Gastroesophageal sphincter (tissue), 4 donors: ENCODE measurements at places on chromosomes 3 and 15.

DNA sequence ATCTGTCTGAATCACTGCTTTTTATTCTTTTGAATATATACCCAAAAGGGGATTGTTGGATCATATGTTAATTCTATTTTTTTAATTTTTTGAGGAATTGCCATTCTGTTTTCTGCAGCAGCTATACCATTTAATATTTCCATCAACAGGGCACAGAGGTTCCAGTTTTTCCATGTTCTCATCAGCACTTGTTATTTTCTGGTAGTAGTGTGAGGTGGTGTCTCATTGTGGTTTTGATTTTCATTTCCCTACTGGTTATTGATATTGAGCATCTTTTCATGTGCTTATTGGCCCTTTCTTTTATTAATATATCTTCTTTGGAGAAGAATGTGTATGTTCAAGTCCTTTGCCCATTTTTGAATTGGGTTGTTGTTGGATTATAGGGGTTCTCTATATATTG, 68.1 kb downstream of the PDE8A start:
- H3K27ac ChIP-seq: no peak overlapping the region
- no peaks in the 10 kb centered on the region for H3K27me3 ChIP-seq
- H3K4me3 ChIP-seq: no peak overlapping the region
- no peaks in the 10 kb centered on the region for H3K36me3 ChIP-seq
- H3K4me1 ChIP-seq: no peaks in the 10 kb centered on the region

DNA sequence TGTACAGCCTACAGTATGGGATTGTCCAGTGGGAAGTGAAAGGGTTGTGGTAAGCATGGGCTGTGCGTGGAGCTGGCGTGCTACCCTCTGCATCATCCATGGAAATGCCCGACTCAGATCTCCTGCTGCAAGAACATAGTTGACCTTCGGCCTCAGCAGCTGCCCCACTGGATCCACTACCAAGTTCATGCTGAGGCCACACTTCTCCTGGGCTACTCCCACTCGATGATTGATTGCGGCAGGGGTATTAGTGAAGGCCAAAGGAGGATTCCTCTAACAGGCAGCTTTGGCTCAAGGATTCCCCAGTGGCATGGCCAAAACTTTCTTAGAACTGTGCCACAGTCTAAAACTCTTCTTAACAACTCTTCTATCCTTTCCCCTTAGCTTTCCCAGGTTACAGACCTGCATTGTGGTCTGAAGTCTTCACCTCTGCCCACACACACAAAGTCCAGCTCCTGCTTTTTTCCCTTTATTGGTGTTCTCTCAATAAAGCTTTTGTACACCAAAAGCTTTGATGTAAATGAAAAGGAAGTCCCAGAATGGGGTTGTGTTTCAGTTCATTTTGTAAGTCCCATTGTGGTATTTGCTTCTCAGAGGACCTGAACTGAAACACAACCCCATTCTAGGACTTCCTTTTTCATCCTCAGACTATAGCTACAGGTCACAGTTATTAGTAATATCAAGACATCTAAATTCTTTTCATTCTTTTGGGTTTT, 4.9 kb upstream of the TBC1D5 start:
- H3K27ac ChIP-seq: no peak overlapping the region
- no peaks in the 10 kb centered on the region for H3K36me3 ChIP-seq
- no peaks in the 10 kb centered on the region for H3K27me3 ChIP-seq
- ATAC-seq: no peak
- no peak overlapping the region for H3K4me3 ChIP-seq

- no peaks in the 10 kb centered on the region for H3K27me3 ChIP-seq
- no peak overlapping the region for H3K4me3 ChIP-seq
These were observed 13.0 kb upstream of the SLC28A1 start for GRCh38 chr15:84871428-84871985.

GRCh38 chr3:157354254-157354653, 82.4 kb upstream of the PTX3 start:
- no peak for ATAC-seq
- H3K36me3 ChIP-seq: no peaks in the 10 kb centered on the region
- no peak overlapping the region for H3K4me3 ChIP-seq
- H3K4me1 ChIP-seq: no peaks in the 10 kb centered on the region
- no peak overlapping the region for H3K27ac ChIP-seq

GRCh38 chr15:95644100-95644875, 686.2 kb upstream of the NR2F2 start:
- ATAC-seq: no peak
- H3K27me3 ChIP-seq: no peaks in the 10 kb centered on the region
- H3K4me1 ChIP-seq: no peaks in the 10 kb centered on the region
- H3K27ac ChIP-seq: no peak overlapping the region
- H3K36me3 ChIP-seq: no peaks in the 10 kb centered on the region
- no peak overlapping the region for H3K4me3 ChIP-seq

- no peaks in the 10 kb centered on the region for H3K27me3 ChIP-seq
- no peaks in the 10 kb centered on the region for H3K36me3 ChIP-seq
- no peak overlapping the region for H3K4me3 ChIP-seq
- H3K27ac ChIP-seq: no peak overlapping the region
- ATAC-seq: no peak
These were observed 12.3 kb upstream of the STAC start for GRCh38 chr3:36367912-36368573.

DNA sequence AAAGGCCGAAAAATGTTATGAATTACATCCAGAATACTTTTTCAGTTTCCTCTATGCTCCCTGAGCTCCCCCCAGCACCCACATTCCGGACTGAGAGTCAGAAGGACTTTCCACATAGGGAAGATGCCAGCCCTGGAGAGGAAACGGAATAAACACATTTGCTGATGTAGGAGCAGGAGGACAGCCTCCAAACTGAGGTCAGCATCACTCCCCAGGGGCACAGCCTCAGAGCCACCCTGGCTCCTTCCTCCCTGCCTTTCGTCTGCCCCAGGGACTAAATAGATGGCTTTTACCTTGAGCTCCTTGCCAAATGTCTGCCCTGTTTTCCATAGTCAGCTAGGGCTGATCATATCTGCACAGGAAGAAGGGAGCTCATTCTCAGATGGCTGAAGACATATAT, 22.6 kb upstream of the SLCO2A1 start:
- no peak for ATAC-seq
- no peak overlapping the region for H3K4me3 ChIP-seq
- no peaks in the 10 kb centered on the region for H3K36me3 ChIP-seq
- H3K4me1 ChIP-seq: peaks cover 5% of the 10 kb centered on the region

DNA sequence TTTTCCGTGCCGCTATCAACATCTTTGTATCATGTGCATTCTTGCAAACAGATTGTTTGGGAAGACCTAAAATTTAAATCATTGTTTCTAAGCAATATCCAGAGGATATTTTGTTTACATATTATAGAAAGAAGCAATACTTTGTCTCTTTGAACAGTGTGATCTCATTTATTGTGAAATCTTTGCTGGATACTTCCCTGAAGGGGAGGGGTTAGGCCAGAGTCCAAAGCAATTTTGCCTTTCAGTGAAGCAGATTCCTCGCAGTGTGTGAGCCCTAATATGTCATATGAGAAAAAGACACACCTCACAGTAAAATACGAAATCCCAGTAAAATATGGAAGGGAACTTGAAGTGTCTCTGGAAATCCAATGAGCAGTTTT, 158.7 kb upstream of the SLCO3A1 start:
- peak; percentile 89 for ATAC-seq
- H3K4me1 ChIP-seq: peaks cover 11% of the 10 kb centered on the region
- H3K36me3 ChIP-seq: no peaks in the 10 kb centered on the region
- no peaks in the 10 kb centered on the region for H3K27me3 ChIP-seq
- H3K27ac ChIP-seq: peak overlapping the region; percentile 70
- peak overlapping the region; percentile 30 for H3K4me3 ChIP-seq

- H3K27me3 ChIP-seq: no peaks in the 10 kb centered on the region
- ATAC-seq: no peak
- H3K27ac ChIP-seq: no peak overlapping the region
- no peaks in the 10 kb centered on the region for H3K4me1 ChIP-seq
- no peak overlapping the region for H3K4me3 ChIP-seq
These were observed 16.2 kb upstream of the ABI3BP start for GRCh38 chr3:101009386-101009785.

DNA sequence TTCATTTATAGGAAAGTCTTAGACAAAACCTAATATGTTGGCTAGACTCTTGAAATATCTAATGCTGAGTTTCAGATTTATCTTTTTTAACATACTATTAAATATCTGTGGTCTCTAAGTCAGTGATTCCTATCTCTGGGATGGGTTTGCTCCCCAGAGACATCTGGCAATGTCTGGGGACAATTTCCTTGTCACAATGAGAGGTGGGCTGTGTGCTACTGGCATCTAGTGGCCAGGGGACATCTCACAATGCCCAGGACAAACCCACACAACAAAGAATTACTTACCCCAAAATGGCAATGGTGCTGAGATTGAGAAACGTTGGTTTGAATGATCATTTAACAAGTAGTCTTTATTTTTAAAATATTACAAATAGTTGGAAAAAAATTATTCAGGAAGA, 602.1 kb downstream of the MAGI1 start:
- H3K36me3 ChIP-seq: no peaks in the 10 kb centered on the region
- H3K27ac ChIP-seq: no peak overlapping the region
- no peaks in the 10 kb centered on the region for H3K4me1 ChIP-seq

DNA sequence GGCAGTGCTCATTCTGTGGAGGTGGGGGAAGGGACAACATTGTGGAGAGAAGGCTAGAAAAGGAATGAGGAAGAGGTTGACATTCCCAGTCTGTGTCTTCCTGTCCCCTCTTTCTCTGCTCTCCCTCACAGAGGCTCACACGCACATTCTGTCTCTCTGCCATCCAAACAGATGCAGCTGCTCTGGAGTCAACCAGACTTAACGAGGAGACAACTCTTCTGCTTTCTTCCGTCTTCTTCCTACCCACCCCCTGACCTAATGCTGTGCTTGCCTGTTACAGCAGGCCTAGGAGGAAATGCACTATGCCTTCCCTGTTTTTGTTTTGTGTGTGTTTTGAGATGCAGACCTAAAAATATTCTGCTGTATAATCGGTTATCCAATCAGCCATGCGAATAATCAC, 121.9 kb downstream of the CACNA1D start:
- no peaks in the 10 kb centered on the region for H3K4me1 ChIP-seq
- ATAC-seq: no peak
- H3K27ac ChIP-seq: no peak overlapping the region
- H3K27me3 ChIP-seq: no peaks in the 10 kb centered on the region
- no peak overlapping the region for H3K4me3 ChIP-seq
